ENCODE measurements at places on chromosomes 7 and 10.

DNA sequence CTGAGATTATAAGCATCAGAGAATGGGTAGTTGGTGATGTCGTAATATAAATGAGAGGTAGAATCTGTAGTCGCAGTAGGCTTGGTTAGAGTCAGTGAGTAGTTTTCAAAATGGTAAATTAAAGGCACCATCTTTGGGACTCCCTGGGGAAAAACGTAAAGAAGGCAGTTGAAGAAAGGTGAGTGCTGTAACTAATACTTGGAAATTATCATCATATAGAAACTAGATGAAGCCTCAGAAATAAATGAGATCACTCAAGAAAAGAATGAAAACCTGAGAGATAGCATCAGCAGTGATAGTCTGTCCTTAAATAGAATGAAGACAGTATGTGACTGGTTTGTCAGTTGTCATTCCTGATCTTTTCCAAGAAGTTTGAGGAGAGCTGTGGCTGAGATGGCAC lies 23.8 kb downstream of the PALS2 start:
- no peak for DNase-seq

- DNase-seq = no peak
These were observed 37.8 kb upstream of the CHST15 start for GRCh38 chr10:124131172-124131571.

DNA sequence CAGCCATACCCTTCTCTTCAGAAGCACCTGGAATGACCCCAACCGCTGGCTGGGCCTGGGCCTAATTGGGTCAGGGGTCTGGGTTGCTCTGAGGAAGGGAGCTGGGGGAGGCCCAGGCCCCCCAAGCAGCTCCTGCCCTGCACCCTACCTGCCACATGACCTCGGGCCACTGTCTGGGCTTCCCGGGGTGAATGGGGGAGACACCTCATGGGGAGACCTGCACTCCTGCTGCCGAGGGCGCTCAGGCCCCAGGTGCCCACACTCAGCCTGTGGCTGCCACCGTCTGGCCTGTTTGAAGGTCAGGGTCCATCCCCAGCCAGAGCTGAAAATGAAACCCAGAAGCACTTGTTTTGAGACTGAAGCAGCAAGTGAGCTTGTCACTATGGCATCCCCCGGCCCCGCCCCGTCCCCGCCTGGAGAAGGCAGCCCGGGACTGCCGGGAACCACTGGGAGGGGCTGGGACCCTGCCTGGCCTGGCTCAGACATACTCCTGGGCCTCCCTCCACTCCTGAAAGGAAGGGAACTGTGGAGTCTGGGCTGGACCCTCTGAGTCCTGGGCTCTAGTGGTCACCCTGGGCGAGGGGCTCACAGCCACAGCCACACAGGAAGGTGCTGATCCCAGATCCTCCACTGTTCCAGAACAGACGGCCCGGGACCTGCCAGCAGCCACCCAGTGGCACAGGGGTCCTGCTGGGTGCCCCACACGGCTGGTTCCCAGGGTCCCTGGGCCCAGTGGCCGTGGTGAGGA lies 7.4 kb upstream of the MICALL2 start:
- peak; percentile 24 for DNase-seq

- no peak for DNase-seq
These were observed 45.6 kb upstream of the C1GALT1 start for GRCh38 chr7:7136466-7137381.

DNA sequence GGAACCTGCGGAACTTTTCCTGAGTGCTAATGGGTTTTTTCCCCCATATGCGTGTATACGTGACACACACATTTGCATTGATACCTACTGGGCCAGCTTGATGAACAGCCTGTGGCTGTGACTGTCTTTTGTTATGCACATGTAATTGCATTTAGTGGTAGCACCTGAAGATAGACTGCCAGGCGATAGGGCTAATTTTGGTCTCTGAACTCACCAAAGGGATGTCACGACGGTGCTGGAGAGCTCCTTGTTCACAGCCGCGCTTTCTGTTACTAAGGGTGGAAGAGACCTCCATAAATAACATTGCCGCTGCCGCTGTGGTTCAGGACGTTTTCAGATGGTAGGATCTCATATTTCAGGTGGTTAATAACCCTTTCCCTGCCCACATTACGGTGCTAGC lies 133.2 kb downstream of the CAMK1D start:
- DNase-seq = no peak

- no peak for DNase-seq
These were observed 1.3 kb upstream of the VDAC2 start for GRCh38 chr10:75209086-75209920.

DNA sequence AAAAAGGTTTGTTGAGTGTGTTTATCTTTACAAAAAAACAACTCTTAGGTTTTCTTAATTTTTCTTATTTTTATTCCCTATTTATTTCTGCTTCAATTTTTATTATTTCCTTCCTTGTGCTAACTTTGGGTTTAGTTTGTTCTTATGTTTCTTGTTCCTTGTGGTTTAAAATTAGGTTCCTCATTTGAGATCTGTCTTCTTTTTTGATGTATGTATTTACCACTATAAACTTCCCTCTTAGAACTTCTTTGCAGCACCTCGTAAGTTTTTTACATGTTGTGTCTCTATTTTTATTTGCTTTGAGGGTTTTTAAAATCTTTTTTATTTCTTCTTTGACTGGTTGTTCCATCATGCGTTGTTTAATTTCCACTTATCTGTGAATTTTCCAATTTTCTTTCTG lies 1217.1 kb upstream of the CELF2 start:
- DNase-seq = no peak

- DNase-seq = no peak
These were observed 22.2 kb downstream of the YAE1 start for GRCh38 chr7:39588416-39588815.

- DNase-seq = no peak
These were observed 38.6 kb downstream of the MAGI2 start for GRCh38 chr7:79414910-79415309.

GRCh38 chr10:4281190-4281825 lies 496.3 kb upstream of the KLF6 start:
- no peak for DNase-seq

DNA sequence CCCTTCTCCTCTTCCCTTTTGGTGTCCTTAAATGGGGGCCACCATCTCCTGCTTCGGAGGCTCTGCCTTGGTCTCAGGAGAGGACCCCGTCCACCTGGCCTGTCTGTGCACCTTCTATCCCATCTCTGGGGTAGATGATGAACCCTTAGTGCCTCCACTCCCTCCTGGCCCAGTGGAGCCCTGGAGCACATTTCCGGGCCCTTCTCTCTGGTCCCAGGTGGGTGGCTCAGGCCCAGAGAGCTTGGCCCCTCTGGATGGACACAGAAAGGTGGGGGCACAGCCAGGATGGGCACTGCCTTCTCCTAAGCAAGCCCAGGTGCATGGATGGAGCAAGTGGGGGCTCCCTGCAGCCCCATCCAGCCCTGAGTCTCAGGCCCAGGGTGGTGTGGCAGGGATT lies 121.4 kb upstream of the RET start:
- no peak for DNase-seq

DNA sequence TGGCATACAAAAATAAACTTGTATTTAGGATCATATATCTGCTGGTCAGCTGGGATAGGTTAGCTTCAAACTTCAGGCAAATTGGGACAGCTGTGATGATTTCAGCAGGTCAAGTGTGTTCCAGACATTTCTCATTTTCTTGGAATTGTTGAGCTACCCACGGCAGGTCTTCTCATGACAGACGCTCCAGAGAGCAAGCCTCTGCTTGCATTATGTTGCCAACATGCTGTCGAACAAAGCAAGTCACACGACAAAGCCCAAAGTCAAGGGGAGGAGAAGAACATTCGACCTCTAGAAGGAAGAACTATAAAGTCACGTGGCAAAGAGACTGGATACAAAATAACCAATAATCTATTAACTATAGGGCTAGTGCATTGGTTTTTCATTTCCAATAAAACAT lies 103.5 kb downstream of the RAB18 start:
- no peak for DNase-seq

- DNase-seq = no peak
These were observed 40.0 kb upstream of the PFKFB3 start for GRCh38 chr10:6162589-6163356.

Data from midbrain (tissue), 1 donor.